NCI-H1048 (cell line): ENCODE measurements at places on chromosomes 13 and 19.

GRCh38 chr19:43672061-43672679 is 2.2 kb upstream of the PLAUR start:
- no peak for DNase-seq

DNA sequence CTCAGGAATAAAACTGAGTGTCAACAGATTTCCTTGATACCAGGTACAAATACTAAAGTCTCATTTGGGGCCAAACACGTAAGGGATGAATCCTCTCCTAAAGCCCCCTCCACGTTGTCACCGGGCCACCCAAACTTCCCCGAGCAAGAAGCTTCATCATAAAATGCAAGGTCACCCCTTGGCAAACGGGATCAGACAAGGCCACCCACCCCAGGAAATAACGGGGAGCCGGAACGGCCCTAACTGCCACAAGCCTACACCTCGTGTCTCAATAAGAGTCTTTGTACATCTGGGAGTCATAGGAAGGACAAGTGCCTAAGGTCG is 717 bp downstream of the EEF2 start:
- no peak for DNase-seq

DNA sequence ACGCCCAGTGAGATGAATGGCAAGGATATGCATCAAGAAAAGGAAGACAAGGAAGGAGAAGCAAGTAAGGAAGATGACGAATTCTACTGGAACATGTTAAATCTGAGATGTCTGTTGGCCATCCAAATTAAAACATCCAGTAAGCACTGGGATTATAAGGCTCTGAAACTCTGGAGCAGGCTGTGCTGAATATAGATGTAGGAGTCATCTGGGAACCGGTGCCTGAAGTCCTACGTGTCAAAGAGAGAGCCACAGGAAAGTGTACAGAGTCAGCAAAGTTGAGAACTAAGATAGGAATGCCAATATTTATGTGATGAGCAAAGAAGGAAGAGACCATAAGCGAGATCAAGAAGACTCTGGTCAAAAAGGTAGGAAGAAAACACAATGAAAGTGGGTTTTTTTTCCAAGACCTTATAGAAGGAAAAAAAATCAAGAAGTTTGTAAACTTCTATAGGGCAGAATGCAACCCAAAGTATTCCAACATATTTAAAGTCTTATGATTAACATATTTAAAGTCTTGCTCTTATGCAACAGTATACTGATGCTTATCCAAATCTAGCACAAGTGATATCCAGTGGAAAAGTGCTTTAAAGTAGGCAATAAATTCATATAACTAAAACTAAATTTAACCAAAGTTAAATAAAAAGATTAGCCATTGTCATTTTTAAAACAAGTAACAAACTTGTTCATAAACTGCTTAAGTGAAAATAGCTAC is 51.2 kb upstream of the EEF1AKMT1 start:
- no peak for DNase-seq

- DNase-seq: no peak
Observed at GRCh38 chr19:30719999-30720345, 347.8 kb downstream of the ZNF536 start.

DNA sequence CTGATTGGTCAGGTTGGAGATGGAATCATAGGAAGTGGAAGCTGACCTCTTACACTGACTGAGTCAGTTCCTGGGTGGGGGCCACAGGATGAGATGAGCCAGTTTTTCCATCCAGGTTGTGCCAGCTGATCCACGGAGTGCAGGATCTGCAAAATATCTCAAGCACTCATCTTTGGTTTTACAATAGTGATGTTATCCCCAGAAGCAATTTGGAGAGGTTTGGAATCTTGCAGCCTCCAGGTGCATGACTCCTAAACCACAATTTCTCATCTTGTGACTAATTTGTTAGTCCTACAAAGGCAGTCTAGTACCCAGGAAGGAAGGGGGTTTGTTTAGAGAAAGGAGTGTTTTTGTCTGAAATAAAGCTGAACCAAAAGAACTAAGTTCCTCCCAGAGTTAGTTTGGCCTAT is 212.8 kb downstream of the SLITRK6 start:
- DNase-seq: no peak

DNA sequence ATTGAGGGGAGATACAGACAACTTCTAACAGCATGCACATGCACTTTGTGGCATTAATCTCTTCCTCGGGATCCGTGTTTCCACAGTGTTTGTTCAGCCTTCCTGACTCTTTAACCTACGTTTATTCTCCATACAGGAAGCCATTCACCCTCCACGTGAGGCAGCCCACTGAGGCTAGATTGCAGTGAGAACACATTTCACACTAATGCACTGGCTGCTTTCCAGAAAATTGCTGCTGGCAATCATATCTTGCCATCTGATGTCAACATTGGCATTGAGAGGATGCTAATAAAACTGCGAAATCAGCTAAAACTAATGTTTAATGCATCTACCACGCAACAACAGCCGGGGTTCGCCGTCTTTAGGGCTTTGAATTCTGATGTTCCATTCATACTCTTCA is 30.0 kb downstream of the DCLK1 start:
- no peak for DNase-seq

DNA sequence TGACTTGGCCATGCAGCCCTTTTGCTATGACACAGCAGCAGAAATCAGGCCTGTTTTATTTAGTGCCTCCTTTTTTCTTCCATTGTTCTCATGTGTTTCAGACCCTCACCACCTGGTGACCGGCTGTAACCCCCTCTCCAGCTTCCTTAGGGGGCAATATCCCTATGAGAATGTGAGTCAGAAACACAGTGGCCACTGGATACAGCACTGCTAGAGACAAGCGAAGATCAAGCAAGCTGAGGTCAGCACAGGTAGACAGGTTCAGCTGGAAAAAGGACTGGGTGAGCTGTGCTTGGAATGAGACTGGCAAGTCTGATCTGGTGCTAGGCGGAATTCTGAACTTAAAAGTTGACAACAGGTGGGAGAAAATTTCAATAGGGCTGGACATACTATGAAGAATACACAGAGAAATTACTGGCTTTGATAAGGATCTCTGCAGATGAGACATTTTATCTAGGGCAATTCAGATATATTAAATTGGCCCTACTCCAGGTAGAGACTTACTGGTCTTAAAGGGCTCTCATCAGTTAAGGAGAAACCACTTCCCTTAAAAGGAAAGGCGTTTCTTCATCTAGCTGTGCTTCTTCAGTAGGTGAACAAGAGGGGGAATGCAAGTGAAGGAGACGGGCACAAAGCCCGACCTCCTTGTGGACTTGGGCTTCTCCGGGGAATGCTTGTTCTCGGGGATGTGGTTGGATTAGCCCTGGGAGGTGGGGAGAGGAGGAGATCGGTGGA is 83.3 kb downstream of the ERCC5 start:
- DNase-seq: no peak

DNA sequence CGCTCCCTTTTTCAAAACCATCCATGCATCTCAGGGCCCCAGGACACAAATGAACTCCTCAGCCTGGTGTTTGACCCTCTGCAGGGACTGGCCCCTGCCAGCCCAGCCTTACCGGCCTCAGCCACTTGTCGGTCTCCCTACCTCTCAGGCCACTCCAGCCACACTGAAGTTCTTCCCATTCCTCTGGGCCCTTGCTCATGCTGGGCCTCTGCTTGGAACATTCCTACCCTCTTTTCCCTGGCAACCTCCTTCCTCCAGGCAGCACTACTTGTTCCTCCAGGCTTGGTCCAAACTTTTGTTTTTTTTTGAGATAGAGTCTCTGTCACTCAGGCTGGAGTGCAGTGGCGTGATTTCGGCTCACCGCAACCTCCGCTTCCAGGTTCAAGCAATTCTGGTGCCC is 7.6 kb upstream of the EGLN2 start:
- DNase-seq: no peak

DNA sequence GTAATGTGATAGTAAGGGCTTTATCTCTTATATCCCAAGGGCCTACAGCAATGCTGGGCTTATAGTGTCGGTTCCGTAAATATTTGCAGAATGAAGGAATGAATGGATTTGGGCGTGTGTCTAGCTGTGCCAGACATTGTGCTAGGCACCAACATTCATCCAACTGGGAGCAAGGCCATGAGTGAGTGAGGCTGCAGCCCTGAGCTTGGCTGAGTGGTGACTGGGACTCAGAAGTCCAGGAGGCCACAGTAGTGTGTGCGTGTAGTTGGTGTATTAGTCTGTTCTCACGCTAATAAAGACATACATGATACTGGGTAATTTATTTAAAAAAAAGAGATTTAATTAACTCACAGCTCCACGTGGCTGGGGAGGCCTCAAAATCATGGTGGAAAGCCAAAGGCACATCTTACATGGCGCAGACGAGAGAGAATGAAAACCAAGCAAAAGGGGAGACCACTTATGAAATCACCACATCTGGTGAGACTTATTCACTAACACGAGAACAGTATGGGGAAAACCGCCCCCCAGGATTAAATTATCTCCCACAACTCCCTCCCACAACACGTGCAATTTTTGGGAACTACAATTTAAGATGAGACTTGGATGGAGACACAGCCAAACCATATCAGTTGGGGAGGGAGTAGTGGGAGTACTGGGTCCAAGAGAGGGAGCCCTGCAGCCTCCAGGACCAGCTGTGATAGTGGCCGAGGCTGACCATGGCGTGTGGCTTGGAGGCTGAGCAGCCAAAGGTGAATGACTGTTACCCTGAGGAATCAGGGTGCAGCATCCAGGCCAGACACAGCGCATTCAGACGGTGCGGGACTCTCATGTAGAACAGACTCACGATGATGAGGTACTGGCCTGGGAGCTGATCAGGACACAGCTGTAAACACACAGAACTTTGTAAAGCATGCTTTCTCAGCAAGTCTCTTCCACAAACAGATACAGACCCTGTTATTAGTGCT is 104.6 kb downstream of the TEX26 start:
- DNase-seq: no peak

GRCh38 chr13:110116072-110116487 is 190.9 kb downstream of the COL4A1 start:
- no peak for DNase-seq

DNA sequence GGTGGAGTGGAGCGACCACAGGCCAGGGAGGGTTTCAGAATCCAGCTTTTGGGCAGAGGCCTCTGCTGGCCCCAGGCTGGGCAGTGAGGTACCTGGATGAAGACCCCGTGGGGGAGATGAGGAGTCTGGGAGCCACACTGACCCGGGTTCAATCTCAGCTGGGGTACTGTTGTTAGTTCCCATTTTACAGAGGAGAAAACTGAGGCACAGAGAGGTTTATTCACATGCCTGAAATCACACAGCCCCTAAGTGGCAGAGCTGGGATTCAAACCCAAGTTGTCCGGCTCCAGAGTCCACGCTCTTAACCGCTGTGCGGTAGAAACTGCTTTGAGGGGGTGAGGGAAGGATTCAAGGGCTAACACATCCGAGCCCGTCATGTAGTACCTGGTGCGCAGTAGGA is 45.0 kb downstream of the MYH14 start:
- no peak for DNase-seq

DNA sequence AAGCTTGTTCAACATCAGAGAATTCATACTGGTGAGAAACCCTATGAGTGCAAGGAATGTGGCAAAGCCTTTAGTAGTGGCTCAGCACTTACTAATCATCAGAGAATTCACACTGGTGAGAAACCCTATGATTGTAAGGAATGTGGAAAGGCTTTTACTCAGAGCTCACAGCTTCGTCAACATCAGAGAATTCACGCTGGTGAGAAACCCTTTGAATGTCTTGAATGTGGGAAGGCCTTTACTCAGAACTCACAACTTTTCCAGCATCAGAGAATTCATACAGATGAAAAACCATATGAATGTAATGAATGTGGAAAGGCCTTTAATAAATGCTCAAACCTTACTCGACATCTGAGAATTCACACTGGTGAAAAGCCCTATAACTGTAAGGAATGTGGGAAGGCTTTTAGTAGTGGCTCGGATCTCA is 25.2 kb downstream of the ZNF383 start:
- no peak for DNase-seq

DNA sequence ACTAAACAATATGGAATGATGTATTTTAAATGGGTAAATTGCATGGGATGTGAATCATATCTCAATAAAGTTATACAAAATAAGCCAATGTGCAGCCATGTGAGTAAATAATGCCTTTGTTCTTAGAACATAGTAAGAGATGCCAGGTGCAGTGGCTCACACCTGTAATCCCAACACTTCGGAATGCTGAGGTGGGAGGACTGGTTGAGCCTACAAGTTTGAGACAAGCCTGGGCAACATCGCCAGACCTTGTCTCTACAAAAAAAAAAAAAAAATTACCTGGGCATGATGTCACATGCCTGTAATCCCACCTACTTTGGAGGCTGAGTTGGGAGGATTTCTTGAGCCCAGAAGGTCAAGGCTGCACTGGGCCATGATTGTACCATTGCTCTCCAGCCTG is 230.7 kb downstream of the RFC3 start:
- no peak for DNase-seq

DNA sequence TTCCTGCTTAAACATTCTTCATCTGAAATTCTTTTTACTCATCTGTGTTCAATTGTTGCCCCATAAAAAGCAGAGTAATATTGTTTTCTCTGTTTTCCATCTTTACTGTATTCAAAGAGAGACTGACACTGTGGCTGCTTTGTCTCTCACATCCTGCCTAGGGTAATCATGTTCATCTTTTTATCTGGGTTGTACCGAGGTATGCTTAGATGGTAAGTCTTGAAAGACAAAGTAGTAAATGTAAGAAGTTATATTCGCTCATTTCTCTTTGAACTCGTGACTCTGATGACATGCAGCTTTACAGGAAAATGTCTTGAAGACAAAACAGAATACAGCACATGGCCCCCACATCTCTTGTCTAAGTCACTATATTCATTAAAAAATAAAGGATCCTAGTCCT is 20.0 kb upstream of the CYSLTR2 start:
- DNase-seq: no peak

GRCh38 chr13:97810152-97810551 is 143.3 kb upstream of the IPO5 start:
- no peak for DNase-seq

GRCh38 chr13:60398907-60399589 is 2.0 kb downstream of the TDRD3 start:
- no peak for DNase-seq

GRCh38 chr19:46073268-46073922 is 32.6 kb upstream of the IGFL4 start:
- DNase-seq: no peak

DNA sequence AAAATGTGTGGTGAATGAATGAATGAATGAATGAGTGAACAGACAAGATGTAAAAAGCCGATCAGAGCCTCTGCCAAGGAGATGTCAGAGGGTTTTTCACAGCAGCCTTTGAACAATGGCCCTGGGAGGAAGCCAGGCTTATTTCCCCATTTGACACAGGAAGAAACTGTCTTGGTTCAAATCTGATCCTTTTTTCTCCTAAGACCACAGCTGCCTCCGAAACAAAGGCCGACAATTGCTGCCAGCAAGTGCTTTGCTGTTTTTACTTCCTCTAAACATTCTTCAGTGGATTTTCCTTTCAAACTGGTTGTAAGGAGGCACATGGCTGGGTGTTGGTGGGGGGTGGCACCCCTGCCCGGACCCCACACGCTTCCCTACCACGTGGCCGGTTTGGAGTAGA is 44.2 kb upstream of the HOMER3 start:
- no peak for DNase-seq
